Smooth muscle cell of trachea (primary cell): ENCODE measurements at places on chromosomes 12 and 14. TPM values are rescaled to one million over a fixed set of nuclear protein-coding genes. Genes with fewer than 3 reads are reported as not detected.

The PZP gene
- total RNA-seq, result not detected in 2 replicates

The SINHCAF gene
- total RNA-seq, result 7.3 and 14.1 TPM in 2 replicates

The TAS2R20 gene
- 2.8 and 5.1 TPM in 2 replicates for total RNA-seq

The MLH3 gene
- total RNA-seq, result 28.7 and 42.3 TPM in 2 replicates
